ENCODE measurements at places on chromosomes 3 and 15.

DNA sequence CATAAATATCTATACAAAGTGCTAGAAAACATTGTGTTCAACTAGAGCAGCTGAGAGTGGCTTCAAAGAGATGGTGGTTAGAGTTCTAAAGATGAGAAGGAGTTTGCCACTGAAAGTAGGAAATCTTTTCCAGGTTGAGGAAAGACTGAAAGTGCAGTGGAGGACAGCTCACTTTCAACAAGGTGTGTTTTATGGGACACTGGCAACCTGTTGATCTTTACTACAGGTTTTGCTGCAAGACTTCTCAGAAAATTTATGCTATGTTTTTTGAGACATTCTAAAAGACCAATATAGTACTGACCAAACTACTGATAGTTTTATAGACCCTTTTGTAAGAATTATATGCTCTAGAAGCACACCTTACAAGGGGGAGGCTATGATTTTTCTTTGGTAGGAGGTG lies 3.8 kb downstream of the CHRNA7 start:
- DNase-seq = no peak

GRCh38 chr3:38138349-38139190 lies at the start of gene MYD88:
MYD88 (plus strand) TSS chr3:38138661; CDS start chr3:38138701, 40 bp downstream.
- peak; percentile 85 for DNase-seq

DNA sequence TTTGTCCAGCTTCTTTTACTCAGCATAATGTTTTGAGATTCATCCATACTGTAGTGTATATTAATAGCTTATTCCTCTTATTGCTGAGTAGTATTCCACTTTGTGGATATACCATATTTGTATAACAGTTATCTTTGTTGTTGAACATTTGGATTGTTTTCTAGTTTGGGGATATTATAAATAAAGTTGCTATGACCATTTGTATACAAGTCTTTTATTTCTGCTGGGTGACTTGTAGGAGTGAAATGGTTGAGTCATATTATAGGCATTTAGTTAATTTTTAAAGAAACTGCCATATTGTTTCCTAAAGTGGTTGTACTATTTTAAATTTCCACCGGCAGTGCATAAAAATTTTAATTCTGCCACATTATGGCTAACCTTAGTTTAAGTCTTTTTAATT lies 53.4 kb downstream of the RPL39L start:
- no peak for DNase-seq

- DNase-seq = no peak
Observed at GRCh38 chr15:70235347-70235746, 137.6 kb upstream of the TLE3 start.

DNA sequence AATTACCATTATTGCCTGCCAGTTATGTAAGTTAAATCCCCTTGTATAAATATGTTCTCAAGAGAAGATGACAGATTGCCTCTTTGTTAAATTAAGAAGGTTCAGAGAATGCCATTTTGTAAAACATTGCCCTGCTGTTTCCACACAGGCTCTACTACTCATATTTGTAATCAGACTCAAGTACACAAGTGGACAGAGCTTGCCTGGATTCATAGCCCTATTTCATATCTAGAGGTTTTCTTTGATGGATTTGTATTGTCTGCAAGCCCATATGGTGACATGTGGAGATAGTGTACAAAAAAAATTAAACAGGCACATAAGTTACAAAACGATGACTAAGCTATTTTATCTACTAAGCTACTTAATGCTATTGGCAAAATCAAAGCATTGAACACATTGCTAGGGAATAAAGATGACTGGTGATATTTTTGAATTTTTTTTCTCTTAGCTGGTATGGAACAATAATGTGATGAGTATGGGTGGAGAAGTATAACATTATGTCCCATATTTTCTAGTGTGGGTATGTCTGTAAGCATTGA lies 1286.6 kb upstream of the ALCAM start:
- DNase-seq = no peak

DNA sequence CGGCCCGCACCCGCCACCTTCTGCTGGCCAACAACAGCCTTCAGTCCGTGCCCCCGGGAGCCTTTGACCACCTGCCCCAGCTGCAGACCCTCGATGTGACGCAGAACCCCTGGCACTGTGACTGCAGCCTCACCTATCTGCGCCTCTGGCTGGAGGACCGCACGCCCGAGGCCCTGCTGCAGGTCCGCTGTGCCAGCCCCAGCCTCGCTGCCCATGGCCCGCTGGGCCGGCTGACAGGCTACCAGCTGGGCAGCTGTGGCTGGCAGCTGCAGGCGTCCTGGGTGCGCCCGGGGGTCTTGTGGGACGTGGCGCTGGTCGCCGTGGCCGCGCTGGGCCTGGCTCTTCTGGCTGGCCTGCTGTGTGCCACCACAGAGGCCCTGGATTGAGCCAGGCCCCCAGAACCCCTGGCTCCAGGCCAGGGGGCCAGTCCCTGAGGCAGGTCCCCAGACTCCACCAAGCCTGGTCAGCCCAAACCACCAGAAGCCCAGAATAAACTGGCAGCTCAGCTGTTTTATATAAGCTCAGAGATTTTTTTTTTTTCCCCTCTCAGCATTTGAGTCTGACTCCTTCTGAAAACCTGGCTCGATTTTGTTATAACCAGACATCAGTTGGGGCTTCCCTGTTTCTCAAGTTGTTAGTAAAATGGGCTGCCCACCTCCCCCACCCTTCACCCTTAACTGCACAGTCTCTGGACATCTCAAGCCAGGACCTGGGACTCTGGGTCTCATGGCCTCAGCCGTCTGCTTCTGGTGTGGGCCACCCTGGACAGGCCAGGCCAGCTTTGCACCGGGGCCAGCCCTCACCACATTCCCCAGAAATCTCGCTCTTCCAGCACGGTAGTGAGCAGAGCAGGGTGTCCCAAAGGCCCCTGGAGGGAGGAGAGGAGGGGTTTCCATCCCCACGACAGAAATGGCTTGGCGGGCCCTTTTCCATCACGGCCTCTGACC lies 1.6 kb downstream of the GP9 start:
- DNase-seq = no peak

DNA sequence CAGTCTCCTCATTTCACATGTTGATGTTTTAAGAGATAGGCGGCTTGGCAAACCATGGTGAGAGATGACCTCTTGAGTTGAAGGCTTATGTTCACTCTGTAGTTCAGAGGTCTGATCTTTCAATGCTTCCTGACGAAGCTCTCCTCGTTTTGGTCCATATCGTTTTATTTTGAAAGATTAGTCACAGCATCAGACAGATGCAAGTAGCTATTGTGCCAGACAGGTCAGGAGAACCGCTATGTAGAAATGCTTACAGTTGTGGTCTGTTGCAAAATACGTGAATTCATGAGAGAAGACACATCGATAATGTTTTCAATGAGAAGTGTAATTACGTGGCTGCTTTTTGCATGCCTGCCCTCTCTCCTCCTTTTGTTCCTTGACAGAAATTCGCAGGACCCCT lies 47.5 kb downstream of the CHL1 start:
- DNase-seq = no peak

- no peak for DNase-seq
Observed at GRCh38 chr3:139361276-139361675, 17.5 kb downstream of the MRPS22 start.

DNA sequence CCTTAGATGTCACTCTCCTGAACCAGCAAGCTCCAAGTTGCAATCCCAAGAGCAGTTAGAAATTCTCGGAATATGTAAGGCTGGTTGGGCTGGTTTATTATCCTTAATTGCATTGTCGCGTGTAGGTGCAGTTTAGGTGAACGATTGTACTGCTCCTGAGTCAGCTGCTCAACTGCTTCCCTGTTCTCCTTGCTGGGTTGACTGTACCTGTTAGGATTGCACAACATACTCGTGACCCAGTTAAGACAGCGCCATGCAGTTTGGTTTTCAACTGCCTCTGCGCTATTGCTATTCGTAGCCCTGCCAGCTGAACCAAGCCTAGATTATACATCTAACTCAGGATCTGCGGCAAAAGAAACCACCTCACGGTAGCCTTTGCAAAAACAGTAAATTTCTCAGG lies 41.0 kb downstream of the BCL2L10 start:
- DNase-seq = no peak

GRCh38 chr3:908839-909238 lies 184.0 kb upstream of the CNTN6 start:
- DNase-seq = no peak

- no peak for DNase-seq
Observed at GRCh38 chr3:21697707-21698106, 53.3 kb downstream of the ZNF385D start.

Measured in activated gamma-delta T cell treated with Interleukin-2 at 50 U/mL for 16 hours (primary cell).